ENCODE measurements at places on chromosomes 5 and 9.

DNA sequence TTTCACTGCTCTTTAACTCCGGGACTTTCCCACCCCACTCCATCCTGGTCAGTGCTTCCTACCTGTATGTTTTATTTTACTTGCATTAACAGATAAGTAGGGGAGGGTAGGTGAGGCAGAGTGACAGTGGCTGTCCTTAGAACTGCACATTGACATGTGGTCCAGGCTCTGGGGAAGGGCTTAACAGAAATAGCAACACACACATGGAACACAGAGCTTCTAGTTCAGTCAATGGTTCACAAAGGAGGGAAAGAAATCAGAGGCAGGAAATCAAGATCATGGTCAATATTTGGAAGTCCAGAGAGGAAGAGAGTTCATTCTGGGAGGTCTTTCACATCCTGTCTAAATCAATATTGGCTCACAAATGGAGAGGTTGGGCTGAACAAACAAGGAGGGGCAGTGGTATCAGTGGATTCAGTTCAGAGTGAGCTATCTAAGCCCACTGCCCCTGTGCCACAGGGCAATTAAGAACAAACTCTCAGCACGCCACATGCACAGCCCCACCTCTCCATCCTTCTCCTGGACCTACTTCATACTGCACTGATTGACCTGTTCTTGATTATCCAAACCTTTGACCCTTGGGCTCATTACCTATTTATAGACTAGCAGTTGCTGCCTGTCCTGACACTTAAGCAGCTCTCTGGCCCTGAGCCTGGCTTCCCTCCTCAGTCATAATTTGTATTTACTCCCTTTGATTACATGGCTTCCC, 6.2 kb upstream of the VPS13A start:
- no peak for DNase-seq

DNA sequence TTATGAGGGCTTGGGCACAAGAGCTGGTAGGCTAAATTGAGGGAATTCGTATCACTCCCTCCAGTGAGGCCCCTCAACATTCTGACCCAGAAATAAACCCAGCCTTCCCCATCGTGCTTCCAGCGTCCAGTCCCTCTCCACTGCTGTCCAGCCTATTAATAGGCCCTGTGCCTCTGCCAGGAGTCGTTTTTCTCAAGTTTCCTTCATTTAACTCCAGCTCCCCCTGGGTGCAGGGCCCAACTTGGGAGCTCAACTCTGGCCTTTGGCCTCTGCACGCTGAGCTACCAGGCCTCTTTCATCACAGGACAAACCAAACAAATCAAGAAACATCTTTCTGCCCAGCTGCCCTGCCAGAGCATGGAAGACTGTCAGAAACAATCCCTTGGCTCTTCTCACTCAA, 10.0 kb downstream of the HBEGF start:
- no peak for DNase-seq

GRCh38 chr9:124873664-124874063, 11.7 kb downstream of the ARPC5L start:
- no peak for DNase-seq

DNA sequence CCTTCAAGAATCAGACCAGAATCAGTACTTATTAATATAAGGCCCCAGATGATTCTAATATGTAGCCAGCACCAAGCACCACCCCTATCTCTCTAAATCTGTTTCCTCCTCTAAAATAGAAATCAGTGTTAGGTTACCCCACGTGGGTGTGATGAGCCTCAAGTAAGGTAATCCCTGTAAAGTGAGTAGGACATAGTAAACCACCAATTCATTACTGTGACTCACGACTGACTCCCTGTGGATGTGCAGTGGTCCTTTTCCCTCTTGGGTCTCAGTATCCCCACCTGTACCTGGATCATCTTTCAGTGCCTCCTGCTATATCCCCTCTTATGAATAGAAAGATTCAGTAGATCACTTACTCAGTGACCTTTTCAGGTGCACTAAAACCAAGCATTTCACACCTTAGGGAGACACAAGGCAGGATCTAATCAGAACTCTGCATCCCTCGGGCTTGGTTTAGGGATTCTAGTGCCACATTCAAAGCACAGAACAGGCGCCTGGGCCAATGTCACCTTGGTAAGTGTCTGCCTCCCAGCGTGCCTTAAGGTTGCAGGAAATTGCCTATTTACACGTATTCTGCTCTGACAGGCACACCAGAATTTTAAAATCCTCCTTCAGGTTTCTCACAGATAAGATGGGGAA, 12.2 kb upstream of the ALDH1B1 start:
- no peak for DNase-seq

DNA sequence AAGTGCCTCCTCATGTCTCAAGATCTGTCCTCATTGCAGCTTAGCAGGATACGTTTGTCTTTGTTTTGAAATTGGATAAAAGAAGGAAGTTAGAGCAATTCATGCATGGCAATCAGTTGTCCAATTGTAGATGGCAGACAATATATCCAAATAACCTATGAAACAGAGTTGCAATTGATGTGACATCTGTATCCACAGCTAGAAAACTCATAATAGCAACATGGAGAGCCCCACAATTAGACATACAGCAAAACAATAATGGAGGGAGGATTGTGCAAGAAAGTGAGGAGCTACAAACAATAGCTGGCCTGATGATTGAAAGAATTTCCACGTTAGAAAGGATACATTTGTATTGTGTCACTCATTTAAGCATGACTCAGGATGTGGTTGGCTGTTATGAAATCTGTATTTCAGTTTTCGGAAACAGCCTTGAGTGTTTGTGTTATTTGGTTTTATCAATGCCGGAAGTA, 132.0 kb downstream of the FAM174A start:
- no peak for DNase-seq

- no peak for DNase-seq
Observed at GRCh38 chr9:116060631-116061030, 93.0 kb upstream of the PAPPA start.

DNA sequence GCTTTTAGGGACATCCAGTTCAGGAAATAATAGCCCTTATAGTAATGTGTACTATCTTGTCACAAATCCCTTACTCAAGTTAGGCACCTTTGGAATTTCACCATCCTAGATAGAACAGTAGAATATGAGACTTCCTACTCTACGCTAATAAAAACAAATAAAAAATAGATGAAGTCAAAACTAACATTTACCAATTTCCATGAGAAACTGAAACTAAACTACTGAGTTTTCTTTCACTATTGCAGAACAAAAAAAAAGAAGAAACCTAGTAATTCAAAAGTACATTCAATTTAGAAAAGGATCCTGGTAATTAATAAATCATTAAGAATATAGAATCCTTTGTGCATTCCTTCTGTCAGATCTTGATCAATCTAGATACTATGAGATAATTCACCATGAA, 14.0 kb downstream of the STARD4 start:
- DNase-seq, result no peak

DNA sequence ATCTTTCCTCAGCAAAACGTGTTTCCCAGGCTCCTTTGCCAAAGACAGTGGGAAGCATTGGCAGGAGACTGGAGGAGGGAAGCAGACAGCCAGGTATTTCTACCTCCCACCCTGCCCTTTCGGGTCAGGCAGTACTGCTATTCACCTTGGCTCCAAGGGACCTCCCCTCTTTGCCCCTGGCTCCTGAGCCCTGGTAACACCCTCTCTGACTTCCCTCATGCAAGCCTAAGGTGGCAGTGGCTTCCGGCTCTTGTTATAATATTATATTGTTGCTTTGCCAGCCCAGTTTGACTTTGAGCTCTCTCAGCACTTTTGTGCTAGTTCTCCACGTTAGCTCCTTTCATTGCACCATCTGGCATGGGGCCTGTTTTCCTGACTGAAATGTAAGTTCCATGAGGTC, 81.6 kb upstream of the IFNK start:
- DNase-seq, result no peak

- DNase-seq, result no peak
Observed at GRCh38 chr5:145999208-145999607, 62.8 kb downstream of the SH3RF2 start.

- DNase-seq, result no peak
Observed at GRCh38 chr5:107937651-107938355, 267.1 kb upstream of the EFNA5 start.

- no peak for DNase-seq
Observed at GRCh38 chr9:126628969-126629674, 15.4 kb downstream of the LMX1B start.

- DNase-seq, result no peak
Observed at GRCh38 chr5:52491818-52492217, 295.9 kb upstream of the ITGA1 start.

DNA sequence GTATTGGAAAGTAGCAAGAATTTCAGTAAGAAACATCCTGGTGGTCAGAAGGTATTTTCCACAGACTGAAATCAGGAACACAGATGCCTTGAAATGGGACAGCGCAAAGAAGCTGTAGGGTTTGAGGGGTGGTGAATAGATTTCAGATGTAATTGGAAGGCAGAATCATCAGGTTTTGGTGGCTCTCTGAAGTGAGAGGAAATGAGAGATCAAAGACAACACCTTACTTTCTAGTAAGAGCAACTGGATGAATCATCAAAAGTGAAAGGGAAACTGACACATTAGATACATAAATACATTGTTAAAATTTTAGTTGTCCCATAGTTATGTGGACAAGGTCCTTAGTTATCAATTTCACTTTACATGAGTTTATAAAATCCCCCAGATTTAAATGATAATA, 188.2 kb upstream of the SLC27A6 start:
- DNase-seq, result no peak

- no peak for DNase-seq
Observed at GRCh38 chr9:127557466-127557869, 54.6 kb upstream of the STXBP1 start.

DNA sequence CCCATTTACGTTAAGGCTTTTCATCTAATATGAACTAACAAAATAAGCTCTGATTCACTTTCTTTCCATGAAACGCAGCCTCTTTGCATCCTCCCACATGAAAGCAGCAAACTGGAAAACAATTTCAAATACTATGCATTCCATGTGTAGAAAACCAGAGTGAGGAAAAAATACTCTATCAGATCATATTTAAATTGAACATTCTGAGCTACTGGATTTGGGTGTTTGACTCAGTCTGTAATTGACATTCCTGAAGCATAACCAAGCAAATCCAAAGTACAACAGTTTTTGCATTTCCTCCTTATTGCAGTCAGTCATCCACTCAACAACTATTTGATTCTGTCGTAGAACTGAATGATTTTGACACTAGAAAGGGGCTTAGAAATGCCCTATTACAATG, 399.1 kb upstream of the NMUR2 start:
- no peak for DNase-seq

DNA sequence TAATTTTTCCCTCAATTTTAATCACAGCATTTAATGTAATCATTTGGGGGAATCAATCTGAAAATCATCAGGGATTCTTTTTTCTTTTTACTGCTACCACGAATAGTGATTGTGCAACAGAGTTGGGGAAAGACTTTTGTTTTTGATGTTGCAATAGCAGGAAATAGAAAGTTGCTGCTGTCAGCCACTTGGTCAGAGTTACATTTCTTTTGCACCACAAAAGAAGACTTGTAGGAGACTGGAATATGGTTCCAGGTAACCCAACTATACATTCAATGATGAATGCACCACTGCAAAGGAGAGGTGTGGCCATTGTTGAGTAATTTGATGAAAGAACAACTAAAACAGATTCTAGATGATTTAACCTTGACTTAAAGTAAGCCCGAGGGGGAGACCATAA, 46.3 kb upstream of the PALM2AKAP2 start:
- no peak for DNase-seq

- DNase-seq, result no peak
Observed at GRCh38 chr5:55927861-55928655, 66.7 kb downstream of the IL6ST start.

DNA sequence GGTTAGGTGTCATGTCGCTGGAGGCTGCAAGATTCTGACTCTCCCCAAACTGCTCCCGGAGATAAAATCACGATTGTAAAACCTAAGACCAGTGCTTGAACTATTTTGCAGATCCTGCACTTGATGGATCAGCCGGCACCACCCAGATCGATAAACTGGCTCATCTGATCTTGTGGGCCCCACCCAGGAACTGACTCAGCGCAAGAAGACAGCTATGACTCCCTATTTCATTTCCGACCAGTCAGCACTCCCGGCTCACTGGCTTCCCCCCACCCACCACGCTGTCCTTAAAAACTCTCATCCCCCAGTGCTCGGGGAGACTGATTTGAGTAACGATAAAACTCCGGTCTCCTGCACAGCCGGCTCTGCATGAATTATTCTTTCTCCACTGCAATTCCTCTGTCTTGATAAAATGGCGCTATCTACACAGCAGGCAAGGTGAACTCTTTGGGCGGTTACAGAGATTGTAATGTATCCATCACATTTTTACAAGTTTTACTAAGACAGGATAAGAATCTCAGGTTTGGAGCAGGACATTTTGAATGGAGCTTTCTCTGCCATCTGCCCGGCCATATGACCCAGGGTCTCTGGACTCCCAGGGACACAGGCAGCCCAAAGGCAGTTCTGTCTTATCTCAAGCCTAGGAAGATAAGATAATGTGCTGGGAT, 10.6 kb upstream of the PPP1R26 start:
- DNase-seq, result peak; percentile 55

DNA sequence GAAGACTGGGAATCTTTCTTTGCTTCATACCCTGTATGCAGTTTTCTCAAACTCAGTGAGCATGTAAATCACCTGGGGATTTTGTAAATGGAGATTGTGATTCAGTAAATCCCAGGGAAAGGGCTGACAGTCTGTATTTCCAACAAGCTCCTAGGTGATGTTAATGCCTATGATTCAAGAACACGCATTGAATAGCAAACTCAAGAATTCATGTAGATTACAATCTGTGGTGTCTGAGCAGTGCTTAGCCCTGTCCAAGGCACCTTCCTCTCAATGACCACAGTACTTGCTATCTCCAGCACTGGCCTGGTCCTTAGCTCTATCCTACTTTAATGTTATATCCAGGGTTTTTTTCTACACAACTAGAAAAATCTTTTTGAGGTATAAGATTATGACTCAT, 721.4 kb upstream of the MEF2C start:
- DNase-seq, result no peak

GRCh38 chr5:111116550-111116949, 24.4 kb downstream of the WDR36 start:
- DNase-seq, result no peak

- DNase-seq, result no peak
Observed at GRCh38 chr5:80143491-80143890, 108.3 kb downstream of the THBS4 start.

GRCh38 chr9:13295556-13295955, 16.1 kb upstream of the MPDZ start:
- DNase-seq, result no peak

- peak; percentile 42 for DNase-seq
Observed at GRCh38 chr5:161546470-161547301, at the start of gene GABRB2. Gene GABRB2 (minus strand): TSS chr5:161546725. CDS start chr5:161546643, 82 bp downstream.

- DNase-seq, result no peak
Observed at GRCh38 chr9:90124961-90125360, 517.7 kb downstream of the DIRAS2 start.

DNA sequence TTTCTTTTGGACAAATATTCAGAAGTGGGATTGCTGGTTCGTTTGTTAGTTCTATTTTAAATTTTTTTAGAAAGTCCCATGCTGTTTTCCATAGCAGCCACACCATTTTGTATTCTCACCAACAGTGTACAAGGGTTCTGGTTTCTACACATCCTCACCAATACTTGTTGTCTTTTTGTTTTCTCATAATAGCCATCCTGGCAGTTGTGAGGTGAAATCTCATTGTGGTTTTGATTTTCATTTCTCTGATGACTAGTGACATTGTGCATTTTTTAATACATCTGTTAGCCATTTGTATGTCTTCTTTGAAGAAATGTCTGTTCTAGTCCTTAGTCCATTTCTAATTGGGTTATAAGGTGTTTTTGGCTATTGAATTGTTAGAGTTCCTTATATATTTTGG, 214.3 kb downstream of the ARRDC3 start:
- no peak for DNase-seq

Measured in stimulated activated naive CD8-positive, alpha-beta T cell treated with anti-CD3 and anti-CD28 coated beads, Interleukin-15, Interleukin-2, amounts not matched to agents 100 U/mL and 50 U/mL, for 24 hours (primary cell).